Mesenteric fat pad (tissue), 1 donor: ENCODE measurements at places on chromosomes 11 and 22. TPM values are rescaled to one million over a fixed set of nuclear protein-coding genes. Genes with fewer than 3 reads are reported as not detected.
A peak's percentile ranks its signal among the peaks of the same experiment; 100 is the strongest.

SLC37A2 gene
- total RNA-seq, result 17.5 TPM

ISX gene
- not detected for total RNA-seq

KCNK4 gene
- total RNA-seq, result not detected

SLC25A18 gene
- total RNA-seq, result 8.4 TPM

OR52A1 gene
- total RNA-seq, result not detected

ANO3 gene
- 2.1 TPM for total RNA-seq

CTSF gene
- 44.2 TPM for total RNA-seq

DNA sequence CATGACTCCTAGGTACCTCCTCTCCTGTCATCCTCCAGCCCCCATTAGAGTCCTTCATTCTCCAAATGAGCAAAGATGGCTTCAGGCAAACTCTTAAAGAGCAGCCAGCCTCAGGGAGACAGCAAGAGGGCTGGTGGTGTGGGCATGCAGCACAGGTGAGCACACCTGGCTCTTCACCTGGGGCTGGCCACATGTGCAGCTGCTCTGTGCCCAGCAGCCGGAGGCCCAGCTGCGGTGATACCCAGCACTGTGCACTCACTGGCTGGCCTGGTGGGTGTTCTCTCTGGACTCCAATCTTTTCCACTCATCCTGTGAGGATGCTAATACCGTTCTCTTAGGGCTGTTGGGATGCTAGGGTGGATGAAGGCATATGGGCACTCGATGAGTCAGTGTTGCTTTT lies 106.1 kb upstream of the PARVA start:
- no peak for DNase-seq

DNA sequence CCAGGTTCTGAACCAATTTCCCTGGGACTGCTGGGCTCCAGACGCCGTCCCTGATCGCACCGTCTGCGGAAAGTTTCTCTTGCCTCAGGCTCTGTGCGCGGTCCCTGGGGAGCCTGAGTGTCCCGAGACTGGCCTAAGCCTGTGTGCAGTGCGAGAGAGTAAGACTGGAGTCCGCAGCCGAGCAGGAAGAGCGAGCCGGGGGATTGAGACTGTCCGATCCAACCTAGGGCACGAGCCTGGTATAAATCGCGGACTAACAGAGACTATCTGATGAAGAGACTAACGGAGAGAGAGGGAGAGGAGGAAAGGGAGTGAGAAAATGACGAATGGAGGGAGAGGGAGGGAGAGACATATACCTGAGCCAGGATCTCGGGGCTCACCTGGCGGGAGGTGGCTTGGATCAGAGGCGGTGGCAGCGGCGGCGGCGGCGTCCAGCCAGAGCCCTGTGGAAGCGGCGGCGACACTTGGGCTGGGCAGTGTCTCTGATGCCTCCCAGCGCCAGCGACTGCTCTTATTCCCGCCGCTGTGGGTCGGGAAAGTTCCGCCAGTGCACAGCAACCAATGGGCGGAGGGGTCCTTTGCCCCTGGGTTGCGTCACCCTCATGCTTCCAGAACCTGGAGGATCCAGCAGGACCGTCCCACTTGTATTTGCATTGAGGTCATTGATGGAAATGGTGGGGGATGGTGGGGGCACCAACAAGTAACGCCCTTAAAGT lies at the start of gene CALCA:
TSS of gene CALCA (minus strand) at position 487 of the 716 bp plus-strand sequence. CDS start 1,159 bp downstream, outside the sequence.
- no peak for DNase-seq

- peak; percentile 88 for DNase-seq
Measured at GRCh38 chr11:2576111-2576510, 123.7 kb downstream of the KCNQ1OT1 start.

GRCh38 chr11:133834682-133835592 lies 10.4 kb downstream of the SPATA19 start:
- DNase-seq, result peak; percentile 62

- DNase-seq, result peak; percentile 93
Measured at GRCh38 chr11:69013009-69013951, at the start of gene MRGPRF. Gene MRGPRF, minus strand, starts transcription at chr11:69013246. Its CDS starts 3,345 bp downstream, at chr11:69009901.

- no peak for DNase-seq
Measured at GRCh38 chr11:83249445-83249844, 36.7 kb downstream of the CCDC90B start.

- DNase-seq, result no peak
Measured at GRCh38 chr22:41845380-41846267, 12.7 kb downstream of the SREBF2 start.

DNA sequence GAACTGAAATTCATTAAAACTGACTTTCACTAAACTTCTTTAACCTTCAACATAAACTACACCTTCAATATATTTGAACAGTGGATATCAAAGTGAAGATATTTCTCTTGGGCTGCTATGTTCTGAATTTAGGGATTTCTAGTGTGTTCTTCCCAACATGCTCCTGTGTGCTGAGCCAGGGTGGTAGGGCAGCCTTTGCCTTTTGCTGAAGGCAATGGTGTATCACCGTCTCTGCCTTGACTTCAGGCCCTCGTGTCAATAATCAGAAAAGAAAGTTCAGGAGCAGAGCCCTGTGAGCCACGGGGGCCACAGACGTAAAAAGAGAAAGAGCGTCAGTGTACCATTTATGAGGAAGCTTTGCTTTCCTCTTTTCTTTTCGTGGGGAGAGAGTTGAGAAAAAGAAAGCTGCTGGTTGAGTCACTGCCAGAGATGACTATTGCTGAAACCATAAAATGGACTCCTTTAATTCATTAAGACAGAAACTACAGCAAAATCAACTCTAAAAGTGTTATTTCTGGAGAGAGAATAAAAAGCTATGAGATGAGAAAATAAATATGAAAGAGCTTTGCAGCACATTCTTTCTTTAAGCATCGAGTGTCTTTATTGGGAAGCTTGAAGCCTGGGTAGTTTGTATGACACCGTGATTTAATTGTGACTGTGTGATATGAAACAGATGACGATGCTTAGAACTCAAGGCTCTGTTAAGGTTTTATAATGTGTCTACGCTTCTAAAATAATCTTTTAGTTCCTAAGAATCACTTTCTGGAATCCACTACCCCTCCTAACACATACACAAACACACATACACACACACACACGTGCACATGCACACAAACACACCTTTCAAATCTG lies 271.8 kb upstream of the MTNR1B start:
- no peak for DNase-seq

GRCh38 chr11:62613291-62613778 lies 278 bp downstream of the ROM1 start:
- DNase-seq, result no peak

DNA sequence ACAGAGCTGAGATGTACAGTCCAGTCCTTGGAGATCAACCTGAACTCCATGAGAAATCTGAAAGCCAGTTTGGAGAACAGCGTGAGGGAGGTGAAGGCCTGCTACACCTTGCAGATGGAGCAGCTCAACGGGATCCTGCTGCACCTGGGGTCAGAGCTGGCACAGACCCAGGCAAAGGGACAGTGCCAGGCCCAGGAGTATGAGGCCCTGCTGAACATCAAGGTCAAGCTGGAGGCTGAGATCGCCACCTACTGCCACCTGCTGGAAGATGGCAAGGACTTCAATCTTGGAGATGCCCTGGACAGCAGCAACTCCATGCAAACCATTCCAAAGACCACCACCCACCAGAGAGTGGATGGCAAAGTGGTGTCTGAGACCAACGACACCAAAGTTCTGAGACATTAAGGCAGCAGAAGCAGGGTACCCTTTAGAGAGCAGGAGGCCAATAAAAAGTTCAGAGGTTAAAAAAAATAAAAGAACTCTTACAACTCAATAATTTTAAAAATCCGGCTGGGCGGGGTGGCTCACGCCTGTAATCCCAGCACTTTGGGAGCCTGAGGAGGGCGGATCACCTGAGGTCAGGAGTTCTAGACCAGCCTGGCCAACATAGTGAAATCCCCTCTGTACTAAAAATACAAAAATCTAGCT lies 69.9 kb upstream of the RTL6 start:
- peak; percentile 80 for DNase-seq
